ENCODE measurements at places on chromosomes 13 and 19. TPM values are rescaled to one million over a fixed set of nuclear protein-coding genes. Genes with fewer than 3 reads are reported as not detected.

The FUT1 gene
- total RNA-seq = 2.0 TPM

The CEACAM1 gene
- total RNA-seq = 3.1 TPM

The SLC10A2 gene
- not detected for total RNA-seq

The GIPR gene
- total RNA-seq = not detected

The REXO1 gene
- total RNA-seq = 16.2 TPM

GRCh38 chr13:91053318-91054065, 294.0 kb upstream of the MIR17HG start:
- no peak for DNase-seq

GRCh38 chr19:54160182-54160811, 776 bp upstream of the LENG1 start:
- no peak for DNase-seq

- peak; percentile 100 for DNase-seq
These were observed at the start of gene PLIN3 for GRCh38 chr19:4867534-4868285. Gene PLIN3, minus strand, starts transcription at chr19:4867667. Its CDS starts 6,273 bp downstream, at chr19:4861394.

- no peak for DNase-seq
These were observed 150.1 kb downstream of the OXGR1 start for GRCh38 chr13:96844195-96844594.

DNA sequence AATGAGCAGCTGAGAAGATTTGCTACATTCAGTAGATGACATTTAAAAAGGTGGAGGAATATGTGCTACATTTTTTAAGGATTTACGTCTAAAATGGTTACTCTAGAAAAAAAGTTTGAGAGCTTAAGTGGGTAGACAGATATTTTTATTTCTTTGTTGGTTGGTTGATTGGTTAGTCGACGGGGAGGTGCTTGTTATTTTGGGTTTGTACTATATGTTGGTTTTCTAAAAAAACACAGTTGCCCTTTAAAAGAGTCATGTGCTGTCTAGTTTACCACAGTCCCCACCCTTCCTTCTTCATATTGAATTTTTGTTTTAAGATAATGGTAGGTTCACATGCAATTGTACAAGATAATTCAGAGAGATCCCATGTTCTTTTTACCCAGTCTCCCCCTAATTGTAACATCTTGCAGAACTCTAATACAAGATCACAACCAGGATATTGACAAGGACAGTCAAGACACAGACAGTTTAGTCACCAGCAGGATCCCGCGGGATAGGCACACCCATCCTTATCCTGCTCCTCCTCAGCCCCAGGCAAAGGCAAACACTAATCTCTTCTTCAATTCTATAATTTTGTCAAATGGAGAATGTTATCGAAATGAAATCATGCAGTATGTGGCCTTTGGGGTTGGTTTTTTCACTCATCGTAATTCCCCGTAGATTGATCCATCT, 171.4 kb downstream of the FOXO1 start:
- DNase-seq = no peak

GRCh38 chr13:97223711-97224541, 1.8 kb downstream of the MBNL2 start:
- DNase-seq = no peak

DNA sequence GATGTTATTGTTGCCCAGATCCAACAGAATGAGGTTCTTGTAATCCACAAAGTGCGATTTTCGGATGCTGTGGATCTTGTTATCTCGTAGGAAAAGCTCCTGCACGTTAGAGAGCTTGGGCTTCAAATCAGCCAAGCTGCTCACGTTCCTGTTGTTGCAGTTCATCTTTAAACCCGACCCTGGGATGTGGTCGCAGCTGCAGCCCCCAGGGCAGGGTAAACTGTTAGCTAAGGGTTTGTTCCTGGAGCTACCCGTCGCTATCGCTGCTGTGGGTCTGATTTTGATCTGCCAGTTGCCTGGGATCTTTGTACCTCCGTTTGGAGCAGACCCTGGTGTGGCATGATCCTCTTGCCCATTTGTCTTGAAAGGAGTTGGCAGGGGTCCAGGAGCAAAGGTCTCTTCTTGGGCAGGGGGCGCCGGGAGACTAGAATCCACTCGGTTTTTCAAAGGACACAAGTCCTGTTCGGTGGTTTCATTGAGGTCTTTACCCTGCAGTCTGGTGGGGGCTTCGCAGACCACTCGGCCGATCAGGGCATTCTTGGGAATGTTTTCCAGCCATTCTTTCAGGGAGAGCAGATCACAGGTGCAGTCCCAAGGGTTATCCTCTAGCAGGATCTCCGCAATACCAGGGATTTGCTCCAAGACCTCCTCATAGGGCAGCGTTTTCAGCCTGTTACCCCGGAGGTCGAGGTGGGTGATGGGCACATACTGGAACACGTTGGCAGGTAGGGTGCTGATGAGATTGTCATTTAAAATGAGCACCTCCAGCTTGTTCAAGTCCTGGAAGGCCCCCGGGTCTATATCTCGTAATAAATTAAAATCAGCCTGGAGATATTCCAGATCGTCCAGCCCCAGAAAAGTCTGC, 1.8 kb downstream of the SLITRK1 start:
- no peak for DNase-seq

DNA sequence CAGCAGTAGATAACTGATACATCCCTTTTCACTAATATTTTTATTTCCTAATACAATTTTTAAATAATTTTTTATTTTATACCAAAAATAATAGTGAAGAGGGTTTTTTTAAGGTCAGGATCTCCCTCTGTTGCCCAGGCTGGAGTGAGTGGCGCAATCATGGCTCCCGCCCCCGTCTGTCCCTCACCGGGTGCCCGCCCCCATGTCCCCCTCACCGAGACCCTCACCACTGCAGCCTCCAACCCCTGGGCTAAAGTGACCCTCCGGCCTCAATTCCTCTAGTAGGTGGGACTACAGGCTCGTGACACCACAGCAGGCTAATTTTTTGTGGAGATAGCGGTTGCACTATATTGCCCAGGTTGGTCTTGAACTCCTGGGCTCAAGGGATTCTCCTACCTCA, 17.8 kb upstream of the ZNF846 start:
- no peak for DNase-seq
